Hindlimb muscle (tissue), 1 donor: ENCODE measurements at places on chromosomes 3 and 15. TPM values are rescaled to one million over a fixed set of nuclear protein-coding genes. Genes with fewer than 3 reads are reported as not detected.

- no peak for DNase-seq
Measured at GRCh38 chr3:46893763-46894162, 16.2 kb downstream of the PTH1R start.

ELL3 gene
- 3.3 TPM for polyA plus RNA-seq

GRCh38 chr3:2958551-2958950 lies 151.6 kb downstream of the IL5RA start:
- peak; percentile 8 for DNase-seq

DNA sequence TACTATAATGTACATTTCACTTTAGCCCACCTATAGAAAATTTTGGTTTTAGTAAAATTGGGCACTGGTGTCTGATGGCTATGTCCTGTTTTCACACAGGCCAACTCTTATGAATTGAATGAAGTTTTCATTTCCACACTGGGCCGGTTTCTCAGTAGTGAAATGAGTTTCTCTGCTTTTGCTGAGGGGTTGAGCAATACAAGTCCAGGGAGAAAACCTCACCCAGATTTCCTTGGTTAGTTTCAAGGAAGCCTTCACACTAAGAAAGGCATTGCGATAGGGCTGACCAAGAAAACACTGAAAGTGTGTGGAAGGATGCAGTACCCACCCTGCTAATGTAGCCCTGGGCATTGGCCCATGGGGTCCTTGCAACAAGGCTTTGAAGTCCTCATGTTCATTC lies 331.5 kb upstream of the CFAP20DC start:
- no peak for DNase-seq

- DNase-seq: no peak
Measured at GRCh38 chr3:105869861-105870755, 1.3 kb upstream of the CBLB start.

DNA sequence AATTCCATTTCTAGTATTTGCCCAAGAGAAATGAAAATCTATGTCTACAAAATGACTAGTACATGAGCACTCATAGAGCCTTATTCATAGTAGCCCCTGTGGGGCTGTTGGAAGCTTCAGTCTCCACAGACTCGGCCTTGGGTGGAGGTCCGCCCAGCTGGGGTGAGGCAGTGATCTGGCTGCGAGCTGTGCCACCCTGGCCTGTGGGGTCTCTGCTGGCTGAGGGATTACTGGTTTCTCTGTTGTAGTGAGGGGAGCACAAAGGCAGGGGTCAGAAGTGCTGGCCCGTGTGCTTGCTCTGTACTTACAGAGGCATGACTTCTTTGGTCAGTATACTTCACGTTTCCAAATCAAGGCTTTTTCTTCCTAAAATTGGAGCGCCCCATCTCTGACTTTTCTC lies 158.2 kb downstream of the CHDH start:
- no peak for DNase-seq

- DNase-seq: no peak
Measured at GRCh38 chr15:101566748-101567488, 77.4 kb upstream of the PCSK6 start.
